ENCODE measurements at places on chromosomes 1 and 21.

- DNase-seq = no peak
Observed at GRCh38 chr1:24717887-24718650, 27.2 kb upstream of the CLIC4 start.

GRCh38 chr1:179365342-179366092 is at the start of gene AXDND1:
TSS of gene AXDND1 (plus strand) at chr1:179365971. CDS start at chr1:179366510, 539 bp downstream.
- DNase-seq = no peak

- no peak for DNase-seq
Observed at GRCh38 chr1:85553416-85554335, 26.9 kb upstream of the CCN1 start.

DNA sequence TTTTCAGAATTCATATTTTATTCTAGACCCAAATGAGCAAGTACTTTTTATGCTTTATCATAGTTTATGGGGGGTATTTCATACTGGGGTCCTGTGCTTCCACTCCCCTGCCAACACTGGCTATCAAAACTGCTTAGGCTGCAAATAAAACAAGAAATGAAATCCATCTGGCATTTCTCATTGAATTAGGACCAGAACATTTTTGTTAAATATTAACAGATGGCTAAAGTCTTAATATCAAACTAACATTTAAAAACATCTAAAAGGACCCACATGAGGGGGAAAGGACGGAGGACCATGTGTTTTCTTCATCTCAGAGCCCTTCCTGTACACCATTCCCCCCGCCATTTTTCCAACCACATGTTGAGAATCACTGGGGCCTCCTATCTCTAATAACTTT is 167.5 kb upstream of the C1orf105 start:
- DNase-seq = no peak

DNA sequence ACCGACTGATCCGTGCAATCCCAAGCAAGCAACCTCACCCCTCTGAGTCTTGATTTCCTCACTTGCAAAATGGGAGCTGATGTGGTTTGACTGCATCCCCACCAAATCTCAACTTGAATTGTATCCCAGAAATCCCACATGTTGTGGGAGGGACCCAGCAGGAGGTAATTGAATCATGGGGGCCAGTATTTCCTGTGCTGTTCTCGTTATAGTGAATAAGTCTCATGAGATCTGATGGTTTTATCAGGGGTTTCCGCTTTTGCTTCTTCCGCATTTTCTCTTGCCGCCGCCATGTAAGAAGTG is 58.4 kb downstream of the FHAD1 start:
- no peak for DNase-seq

GRCh38 chr1:2414297-2414958 is 2.1 kb upstream of the PEX10 start:
- DNase-seq = no peak

- DNase-seq = no peak
Observed at GRCh38 chr1:223125766-223126165, 17.3 kb downstream of the TLR5 start.

- no peak for DNase-seq
Observed at GRCh38 chr1:213884942-213885341, 102.8 kb upstream of the PROX1 start.

- no peak for DNase-seq
Observed at GRCh38 chr1:238722812-238723211, 663.6 kb upstream of the CHRM3 start.

DNA sequence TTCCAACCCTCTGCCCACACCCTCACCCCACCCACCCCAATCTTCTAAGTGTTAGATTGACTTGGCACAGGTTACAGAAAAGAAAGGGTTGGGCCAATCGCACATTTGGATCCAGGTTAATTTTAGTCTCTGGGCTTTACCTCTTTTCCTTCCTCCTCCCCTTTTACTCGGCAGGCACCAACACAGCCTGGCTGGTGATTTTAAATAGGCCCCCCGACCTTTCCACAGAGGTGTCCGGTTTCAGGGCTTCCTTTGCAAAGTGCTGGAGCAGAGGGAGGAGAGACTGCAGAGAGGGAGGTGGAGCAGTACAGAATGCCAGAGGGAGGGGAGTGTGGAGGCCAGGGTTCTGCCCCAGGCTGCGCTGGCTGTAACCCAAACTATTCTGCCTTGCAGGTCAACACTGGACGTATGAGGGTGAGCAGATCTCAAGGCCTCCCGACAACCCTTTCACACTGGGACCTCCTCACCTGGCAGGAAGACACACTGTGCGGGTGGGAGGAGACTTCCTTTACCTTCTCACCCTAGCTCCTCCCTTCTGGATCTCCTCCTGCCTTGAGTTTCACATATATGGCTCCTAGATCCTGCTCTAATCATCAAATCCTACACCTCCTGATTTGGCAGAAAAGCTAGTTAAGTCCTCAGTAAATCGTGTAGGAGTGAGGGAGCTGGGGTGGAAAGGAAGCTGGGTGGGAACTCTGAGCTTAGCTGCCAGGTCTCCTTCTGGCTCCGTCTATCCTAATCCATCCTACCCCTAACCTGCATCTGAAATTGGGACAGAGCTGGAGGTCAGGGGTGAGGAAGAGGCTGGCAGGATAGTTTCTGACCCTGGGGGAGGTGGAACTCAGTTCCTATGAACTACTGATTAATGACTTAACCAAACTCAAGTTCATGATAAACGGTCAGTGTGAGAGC is 2.4 kb downstream of the CA14 start:
- DNase-seq = no peak

- no peak for DNase-seq
Observed at GRCh38 chr1:155424091-155424490, 103.4 kb downstream of the RUSC1 start.

DNA sequence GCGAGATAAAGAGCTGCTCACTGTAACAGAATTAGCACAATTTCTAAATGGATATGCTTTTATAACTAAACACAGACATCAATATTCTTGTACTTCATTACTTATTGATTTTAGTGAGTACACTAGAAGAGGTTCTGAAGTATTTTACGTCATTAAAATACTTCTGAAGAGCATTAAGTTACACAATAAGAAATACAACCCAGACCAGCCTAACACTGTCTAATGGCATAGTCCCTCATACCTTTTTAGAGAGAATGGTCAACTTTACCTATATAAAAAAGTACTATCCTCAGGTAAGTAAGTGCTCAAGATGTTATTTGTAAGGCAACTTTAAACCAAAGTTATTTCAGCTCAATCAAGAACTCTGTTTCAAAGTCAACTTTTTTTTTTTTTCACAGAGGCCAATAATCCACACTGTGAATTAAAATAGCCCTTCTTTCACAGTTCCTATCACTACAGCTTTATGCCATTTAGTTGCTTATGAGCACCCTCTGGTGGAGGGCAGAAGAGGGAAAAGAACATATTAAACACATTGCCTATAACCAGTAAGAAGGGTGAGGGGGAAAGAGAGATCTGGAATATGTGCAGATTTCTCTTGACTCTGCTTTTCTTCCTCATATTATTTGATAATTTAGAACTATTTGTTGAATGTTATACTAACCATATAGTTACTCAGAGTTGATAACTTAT is 182.1 kb upstream of the DMRTA2 start:
- DNase-seq = no peak

DNA sequence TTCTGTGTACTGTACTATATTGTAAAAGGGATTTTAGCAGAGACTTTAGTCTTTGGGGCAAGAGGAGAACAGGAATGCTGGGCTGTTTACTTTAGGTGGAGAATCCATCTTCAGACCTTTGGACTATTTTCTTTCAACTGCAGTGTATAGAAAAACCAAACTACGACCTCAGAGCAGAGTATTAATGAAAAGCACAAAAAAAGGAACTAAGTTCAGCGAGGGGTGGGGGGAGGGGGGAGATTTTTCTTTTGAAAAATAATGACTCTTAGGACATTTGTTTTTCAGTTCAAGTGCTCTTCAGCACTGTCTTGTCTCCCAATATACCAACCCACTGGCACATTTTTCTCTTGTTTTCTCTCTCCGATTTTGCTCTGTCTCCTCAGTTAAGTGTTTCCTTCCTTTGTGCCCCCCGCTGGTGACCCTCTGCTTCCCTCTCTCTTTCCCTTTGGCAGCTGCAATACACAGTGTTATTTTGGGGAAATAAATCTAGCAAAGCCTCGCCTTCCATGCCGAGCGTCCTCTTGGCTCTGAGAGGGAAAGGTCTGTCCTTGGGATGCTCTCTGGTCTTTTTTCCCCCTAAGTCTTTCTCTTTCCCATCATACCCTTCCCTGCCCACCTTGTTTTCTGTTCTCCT is 44.8 kb downstream of the ACP6 start:
- no peak for DNase-seq

GRCh38 chr1:163069142-163069541 is at the start of gene RGS4:
TSS of gene RGS4 (plus strand) at chr1:163069361. CDS start at chr1:163069485, 124 bp downstream.
- peak; percentile 94 for DNase-seq

- DNase-seq = no peak
Observed at GRCh38 chr1:153192697-153193096, 10.5 kb upstream of the LELP1 start.

- no peak for DNase-seq
Observed at GRCh38 chr1:17819129-17819802, 64.1 kb downstream of the ACTL8 start.

DNA sequence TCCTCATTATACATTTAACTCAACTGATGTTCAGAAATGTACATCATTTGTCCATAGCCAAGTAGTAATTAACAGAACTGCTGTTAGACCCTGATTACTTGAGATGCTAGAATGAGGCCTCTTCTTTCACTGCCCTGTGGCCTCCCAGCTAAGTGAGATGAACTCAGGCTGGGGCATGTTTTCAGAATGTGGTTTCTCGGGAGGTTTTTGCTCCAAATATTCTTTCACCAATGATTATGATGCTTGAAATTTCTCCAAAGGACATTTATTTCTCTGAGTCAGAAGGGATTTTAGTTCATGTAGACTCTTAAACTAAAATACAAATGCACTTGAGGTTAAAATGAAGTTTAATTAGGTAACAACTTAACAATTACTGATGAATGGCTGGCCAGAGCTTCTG is 34.6 kb upstream of the ADAMTS5 start:
- no peak for DNase-seq

GRCh38 chr1:199898654-199899053 is 128.9 kb upstream of the NR5A2 start:
- peak; percentile 3 for DNase-seq

GRCh38 chr1:150311762-150312161 is 9.6 kb upstream of the PRPF3 start:
- DNase-seq = no peak

DNA sequence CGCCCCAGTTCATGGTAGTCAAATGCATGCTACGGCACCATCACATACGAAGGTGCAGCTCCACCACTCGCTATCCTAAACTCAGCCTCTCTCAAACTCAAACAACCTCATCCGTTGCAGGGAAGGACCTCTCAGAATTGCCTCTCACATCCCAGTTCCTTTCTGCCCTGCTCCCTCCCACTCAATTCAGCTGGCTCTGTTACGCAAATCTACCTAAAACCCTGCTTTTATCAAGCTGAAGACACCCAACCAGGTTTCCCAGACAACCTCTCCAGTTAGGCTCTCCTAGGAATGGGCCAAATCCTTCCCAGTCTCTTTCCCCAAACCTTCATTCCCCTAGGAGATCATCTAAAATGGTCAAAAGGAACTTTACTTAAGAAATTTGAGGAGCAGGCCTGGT is 62.9 kb downstream of the CLSTN1 start:
- DNase-seq = no peak

DNA sequence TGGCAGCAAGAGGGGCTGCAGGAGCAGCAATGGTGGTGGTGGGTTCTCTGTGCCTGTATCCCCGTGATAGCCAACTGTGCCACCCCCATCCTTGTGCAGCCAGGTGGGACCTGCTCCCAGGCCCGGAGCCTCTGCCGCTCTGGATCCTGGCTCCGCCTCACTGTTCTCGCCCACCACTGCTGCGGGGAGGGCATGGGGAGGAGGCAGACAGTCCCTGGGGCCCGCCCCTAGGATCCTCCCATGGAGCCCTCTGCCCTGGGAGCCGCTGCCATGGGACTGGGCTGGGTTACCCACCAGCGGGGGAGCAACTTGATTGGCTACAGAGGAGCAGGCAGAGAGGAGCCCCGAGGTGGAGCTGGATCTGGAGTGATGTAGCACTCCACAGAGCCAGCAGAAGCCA is 31.6 kb downstream of the CD1D start:
- no peak for DNase-seq

DNA sequence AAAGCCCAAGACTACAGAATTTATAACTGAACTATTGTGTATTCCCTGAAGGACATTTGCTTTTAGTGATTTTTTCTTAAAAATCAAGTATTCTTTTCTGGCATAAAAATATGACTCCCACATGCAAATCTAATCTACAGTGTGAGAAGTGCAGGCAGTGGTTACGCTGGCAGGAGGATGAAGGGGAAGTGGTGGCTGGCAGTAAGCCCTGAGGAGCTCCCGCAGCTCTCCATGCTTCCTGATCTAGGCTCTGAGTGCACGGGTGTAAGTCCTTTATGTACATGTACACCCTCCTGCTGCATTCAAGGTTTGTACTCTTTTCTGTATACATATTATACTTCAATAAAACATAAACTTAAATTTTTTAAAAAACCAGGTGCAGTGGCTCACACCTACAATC is 67.5 kb upstream of the PRDX6 start:
- peak; percentile 72 for DNase-seq

GRCh38 chr1:214934045-214934444 is 148.5 kb upstream of the KCNK2 start:
- DNase-seq = no peak

DNA sequence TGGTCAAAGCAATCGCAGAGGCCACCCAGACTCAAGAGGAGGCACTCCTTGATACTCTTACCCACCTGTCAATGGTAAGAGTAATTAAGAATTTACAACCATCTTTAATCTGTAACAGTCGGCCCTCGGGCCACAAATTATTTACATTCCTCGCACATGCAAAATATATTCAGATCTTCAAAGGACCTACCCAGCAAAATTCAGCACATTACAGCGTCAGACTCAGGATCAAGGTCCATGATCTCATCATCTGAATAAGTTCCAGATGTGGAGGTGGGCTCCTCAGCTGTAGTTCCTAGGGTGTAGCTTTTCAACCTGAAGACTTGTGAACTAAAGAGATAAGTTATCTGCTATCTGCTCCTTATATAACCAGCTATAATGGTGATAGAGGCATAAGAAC is 17.1 kb upstream of the RNF11 start:
- no peak for DNase-seq

DNA sequence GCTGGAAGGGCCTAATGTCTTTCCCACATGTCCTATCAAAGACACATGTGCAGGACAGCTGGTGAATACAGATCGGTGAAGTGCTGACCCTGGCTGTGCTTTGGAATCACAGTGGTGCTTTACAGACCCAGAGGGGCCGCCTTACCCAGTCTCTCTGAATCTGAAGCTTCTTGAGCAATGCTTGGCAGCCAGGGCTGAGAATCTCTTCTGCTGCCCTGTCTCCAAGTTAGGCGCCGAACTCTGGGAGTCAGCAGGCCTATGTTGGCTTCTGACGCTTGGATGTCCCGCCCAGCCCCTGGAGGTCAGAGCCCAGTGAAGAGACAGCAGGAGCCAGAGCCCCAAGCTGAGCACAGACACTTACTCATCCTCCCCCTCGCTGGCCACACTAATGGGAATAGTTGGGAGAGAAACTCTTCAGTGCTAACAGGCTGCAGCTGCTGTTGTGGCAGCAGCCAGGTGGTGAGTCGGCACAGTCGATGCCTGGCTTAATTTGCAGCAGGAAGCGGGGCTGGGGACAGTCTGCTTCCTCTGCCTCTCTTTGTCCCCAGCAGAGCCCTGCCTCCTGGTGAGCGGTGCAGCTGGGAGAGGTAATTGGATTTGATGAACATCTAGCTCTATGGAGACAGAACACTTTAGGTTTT is 68.1 kb downstream of the URB2 start:
- DNase-seq = peak; percentile 61

GRCh38 chr1:170012920-170013319 is 61.6 kb downstream of the KIFAP3 start:
- DNase-seq = no peak

Measured in non-pigmented ciliary epithelial cell (primary cell).